ENCODE measurements at places on chromosomes 4 and X.

DNA sequence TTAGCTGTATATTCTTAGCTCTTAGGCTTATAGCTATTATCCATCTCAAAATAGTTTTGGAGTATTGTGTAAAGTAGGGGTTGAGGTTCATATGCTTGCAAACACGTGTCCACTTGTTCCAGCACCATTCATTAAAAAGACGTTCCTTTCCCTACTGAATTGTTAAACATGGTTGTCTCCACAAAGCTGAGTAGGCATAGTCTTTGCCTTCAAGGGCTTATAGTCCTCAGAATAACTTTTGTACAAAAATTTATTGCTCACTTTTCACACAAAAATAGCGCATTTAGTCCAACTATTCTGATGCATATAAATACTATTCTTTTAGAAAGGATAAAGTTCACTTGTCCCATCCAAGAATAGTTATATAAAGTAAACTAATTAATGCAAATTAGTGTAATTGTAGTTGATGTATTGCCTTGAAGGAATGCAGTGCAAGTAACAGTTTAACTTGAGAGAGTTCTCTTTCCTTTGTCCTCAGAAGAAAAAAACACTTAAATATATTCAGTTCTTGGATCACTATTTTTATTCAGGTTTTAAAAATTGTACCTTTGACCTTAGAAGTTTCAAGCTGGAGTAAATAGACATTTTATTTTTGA is 14.1 kb downstream of the LRIT3 start:
- no peak for DNase-seq

- DNase-seq: no peak
Observed at GRCh38 chr4:155565330-155565729, 101.3 kb upstream of the GUCY1A1 start.

DNA sequence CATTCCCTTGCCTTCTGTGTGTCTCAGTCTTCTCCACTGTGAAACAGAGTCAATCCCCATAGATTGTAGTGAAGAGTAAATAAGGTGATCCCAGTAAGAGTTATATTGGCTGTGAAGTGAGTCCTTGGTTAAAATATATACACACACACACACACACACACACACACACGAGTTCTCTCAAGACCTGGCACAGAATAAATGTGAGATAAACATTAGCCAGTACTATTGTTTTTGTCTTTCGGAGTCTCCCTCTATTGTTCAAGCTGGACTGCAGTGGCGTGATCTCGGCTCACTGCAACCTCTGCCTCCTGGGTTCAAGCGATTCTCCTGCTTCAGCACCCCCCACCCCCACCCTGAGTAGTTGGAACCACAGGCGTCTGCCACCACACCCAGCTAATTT is 44.8 kb upstream of the FAM156A start:
- no peak for DNase-seq

- DNase-seq: no peak
Observed at GRCh38 chrX:51569561-51569960, 49.2 kb downstream of the CENPVL3 start.

DNA sequence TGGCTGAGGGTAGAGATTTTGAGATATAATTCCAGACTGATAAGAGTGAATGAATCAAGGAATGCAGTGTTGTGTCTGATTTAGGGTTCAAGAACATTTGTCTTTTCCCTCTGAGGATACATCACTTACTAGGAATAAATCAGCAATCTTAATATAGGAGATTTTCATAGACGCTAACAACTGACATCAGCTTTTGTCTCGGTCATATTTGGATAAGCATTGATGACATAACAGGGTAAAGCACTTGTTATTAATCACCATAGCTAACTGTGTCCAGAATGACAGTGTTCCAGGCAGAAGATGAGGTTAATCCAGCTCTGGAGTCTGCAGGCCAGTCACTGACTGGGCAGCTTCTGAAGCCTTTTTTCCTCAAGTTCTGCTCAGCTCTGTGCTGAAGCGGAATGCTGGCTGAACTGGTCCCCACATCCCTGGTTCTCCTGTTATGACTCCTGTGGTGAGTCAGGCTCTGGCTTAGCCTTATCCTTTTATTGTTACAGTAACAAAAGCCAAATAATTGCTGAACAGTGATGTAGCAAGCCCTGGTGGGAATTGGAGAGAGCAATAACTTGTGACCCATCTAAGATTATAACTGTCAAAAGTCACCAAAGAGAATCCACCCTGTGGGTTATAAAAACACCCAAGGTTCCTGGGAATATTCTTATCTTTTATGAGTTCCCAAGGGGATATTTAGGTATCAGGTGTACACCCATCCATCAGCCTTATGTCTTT is 41.8 kb downstream of the FNIP2 start:
- no peak for DNase-seq

- no peak for DNase-seq
Observed at GRCh38 chr4:108215055-108215454, 46.3 kb upstream of the LEF1 start.

Data from cardiac muscle cell (in vitro differentiated cells and primary cell).